ENCODE measurements at places on chromosomes 7 and 10. TPM values are rescaled to one million over a fixed set of nuclear protein-coding genes. Genes with fewer than 3 reads are reported as not detected.

SPDYE5 gene
- not detected for polyA plus RNA-seq

ATP6V0A4 gene
- not detected for polyA plus RNA-seq

SPAG6 gene
- not detected for polyA plus RNA-seq

TBC1D12 gene
- polyA plus RNA-seq, result not detected

CALHM3 gene
- polyA plus RNA-seq, result not detected

AZGP1 gene
- polyA plus RNA-seq, result not detected

LOXL4 gene
- not detected for polyA plus RNA-seq

MSMB gene
- not detected for polyA plus RNA-seq

DDC gene
- polyA plus RNA-seq, result not detected

CLDN4 gene
- not detected for polyA plus RNA-seq

EPO gene
- polyA plus RNA-seq, result not detected

FAM25A gene
- not detected for polyA plus RNA-seq

AGFG2 gene
- polyA plus RNA-seq, result 12.0 TPM

MACC1 gene
- not detected for polyA plus RNA-seq

RBM20 gene
- polyA plus RNA-seq, result not detected

Data from immature natural killer cell (primary cell).